ENCODE measurements at places on chromosomes 6 and 20.

DNA sequence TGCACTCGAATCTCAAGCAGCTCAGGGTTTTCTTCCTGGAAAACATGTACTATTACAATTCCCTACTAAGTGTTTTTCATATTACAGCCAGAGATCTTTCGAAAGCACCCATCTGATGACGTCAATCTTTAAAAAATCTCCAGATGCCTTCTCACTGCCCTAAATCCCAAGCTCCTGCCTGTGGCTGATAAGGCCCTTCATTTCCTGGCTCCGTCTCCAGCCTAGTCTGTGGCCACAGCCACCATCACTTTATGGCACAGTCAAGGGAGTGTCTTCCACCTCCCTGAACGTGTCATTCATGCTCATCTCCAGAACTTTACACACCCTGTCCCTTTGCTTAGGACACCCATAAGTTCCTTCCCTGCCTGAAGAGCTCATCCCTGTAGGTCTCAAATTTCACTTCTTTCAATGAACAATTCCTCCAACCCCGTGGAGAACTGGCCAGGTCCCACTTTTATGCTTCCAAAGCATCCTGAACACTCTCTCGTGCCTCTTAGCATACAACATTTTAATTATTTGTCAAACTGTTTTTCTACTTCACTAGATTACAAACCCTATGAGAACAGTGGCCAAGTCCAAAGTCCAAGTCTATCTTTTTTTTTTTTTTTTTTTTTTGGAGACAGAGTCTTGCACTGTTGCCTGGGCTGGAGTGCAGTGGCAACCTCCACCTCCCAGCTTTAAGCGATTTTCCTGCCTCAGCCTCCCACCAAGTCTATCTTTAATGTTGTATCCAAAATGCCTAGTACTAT is 106.1 kb upstream of the AGPAT4 start:
- no peak for DNase-seq

DNA sequence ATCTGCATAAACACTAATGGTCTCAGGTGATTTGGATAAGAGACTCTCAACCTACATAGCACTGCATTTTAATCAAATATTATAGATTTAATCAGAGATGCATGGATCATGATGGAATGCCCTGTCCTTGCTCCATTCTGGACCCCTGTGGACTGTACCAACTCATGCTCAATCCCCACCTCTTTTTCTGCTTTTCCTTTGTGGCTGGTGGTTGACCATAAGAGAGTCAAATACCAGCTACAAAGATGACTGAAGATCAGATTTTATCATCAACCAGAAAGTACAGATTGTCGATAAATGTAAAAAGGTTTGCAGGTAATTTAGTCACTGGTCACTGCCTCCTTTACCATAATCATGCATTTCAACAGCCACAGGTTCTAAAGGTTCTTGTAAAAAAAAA is 116.2 kb downstream of the ME1 start:
- no peak for DNase-seq

DNA sequence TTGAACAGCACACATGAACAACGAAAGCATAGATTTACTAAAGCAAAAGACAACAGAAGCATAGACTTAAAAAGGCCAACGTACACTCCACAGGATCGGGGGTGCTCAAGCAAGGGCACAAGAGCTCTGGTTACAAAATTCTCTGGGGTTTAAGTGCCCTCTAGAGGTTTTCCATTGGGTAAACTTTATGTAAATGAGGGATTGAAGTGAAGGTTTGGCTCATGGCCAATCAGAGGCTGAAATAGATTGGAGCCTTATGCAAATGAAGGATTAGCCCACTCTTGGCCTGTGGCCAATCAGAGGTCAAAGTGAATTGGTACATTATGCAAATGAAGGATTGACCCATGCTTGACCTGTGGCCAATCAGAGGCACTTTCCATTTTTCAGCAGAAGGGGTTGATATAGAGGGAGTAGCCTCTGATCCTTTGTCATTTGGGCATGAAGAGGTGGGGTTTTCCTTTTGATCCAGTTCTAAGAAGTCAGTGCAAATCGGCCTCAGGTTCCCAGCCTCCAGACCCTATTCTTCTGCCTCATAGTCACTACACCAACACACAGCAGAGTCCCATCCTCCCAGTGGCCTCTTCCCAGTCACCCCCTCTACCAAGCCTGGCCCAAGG is 244.9 kb downstream of the THBS2 start:
- DNase-seq, result no peak

DNA sequence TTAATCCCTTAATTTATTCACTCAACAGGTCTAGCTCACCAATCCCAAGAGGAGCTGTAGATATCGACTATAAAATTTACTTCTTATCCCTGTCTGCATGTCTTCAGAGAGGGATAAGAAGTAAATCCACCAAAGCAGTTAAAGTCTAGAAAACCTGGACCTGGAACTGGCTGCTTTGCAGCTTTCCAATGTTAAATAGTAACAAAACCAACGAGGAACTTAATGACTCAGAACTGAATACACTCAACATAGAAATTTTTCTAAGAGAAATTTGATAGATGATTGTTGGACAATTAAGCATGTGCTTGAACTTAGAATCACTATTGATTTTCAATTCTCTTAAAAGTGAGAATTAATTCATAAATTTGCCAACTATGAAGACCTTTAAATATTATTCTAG is 11.5 kb upstream of the TMEM244 start:
- DNase-seq, result no peak

GRCh38 chr6:139129284-139129683 is 5.6 kb upstream of the HECA start:
- no peak for DNase-seq

Data from activated naive CD8-positive, alpha-beta T cell treated with anti-CD3 and anti-CD28 coated beads for 36 hours (primary cell).